Heart left ventricle (tissue), 16 donors: ENCODE measurements at places on chromosomes 7 and 10. TPM values are rescaled to one million over a fixed set of nuclear protein-coding genes. Genes with fewer than 3 reads are reported as not detected.
A peak's percentile ranks its signal among the peaks of the same experiment; 100 is the strongest.

DNA sequence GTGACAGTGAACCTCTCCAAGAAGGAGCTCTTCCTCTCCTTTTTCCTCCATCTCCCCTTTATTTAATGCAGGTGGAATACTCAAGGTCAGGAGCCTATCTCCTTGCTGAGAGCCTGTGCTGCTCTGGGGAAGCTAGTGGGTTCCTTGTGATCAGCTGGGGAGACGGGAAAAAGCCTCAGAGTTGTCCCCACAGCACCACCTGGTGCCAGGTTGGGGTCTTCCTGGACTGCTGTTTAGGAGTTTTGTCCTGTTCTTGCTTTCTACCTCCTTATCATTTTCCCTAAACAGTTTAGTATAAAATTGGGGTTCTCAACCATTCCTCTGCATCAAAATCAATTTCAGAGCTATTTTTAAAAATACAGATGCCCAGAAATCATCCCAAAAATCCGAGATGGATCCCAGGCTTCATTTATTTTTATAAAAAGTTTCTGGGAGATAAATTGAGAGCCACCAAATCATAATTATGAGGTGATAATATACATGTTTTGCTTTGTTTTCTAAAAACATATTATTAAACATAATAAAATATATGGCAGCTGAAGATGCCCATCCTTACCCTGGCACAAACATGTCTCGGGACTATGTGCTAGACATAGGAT, 44.3 kb downstream of the MACC1 start:
- no peak for DNase-seq

GRCh38 chr7:22726907-22727713, at the start of gene IL6:
Gene IL6 (plus strand): TSS chr7:22727200. CDS start chr7:22727263, 63 bp downstream.
- peak; percentile 87 for DNase-seq

- DNase-seq, result no peak
These were observed 3.5 kb upstream of the GRID1 start for GRCh38 chr10:86370006-86370585.

DNA sequence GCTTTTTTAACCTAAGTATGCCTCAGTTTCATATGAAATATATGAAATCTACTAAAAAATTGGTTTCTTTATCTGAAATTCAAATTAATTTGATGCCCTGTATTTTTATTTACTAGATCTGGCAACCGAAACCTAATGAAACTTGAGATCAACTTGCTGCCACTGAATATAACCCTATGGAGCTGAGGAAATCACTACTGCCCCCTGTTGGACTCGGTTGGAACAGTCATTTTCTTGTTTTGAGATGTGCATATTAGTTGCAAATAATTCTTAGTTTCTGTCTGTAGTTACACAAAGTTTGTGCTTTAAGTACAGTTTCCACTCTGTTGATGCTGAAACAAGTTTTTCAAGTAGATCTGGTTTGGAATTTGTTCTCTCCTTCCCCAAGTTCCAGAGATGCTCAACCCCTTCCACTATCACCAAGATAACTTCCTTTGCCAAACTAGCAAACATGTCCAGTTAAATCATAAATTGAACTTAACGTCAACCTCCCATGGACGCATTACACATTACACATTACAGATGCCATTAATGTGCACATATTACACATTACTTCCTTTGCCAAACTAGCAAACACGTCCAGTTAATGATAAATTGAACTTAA, 22.2 kb upstream of the EXOC4 start:
- peak; percentile 23 for DNase-seq

DNA sequence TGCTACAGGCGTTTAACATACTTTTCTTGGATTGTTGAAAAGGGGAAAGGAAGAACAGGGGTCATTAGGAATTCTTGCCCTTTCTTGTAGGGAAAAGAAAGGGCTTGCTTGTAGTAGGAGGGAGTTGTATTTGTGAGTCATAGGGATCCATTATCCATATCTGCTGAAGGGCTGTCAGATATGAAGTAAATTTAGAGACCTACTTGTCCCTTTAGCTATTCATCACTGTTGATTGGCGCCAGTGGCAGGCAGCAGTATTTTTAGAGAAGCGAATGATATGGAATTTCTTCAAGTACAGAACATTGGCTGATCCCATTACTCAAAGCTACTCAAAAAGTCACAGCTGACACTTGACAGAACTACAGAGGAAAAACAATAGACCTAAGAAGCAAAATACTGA, 97.7 kb downstream of the CELF2 start:
- DNase-seq, result no peak

DNA sequence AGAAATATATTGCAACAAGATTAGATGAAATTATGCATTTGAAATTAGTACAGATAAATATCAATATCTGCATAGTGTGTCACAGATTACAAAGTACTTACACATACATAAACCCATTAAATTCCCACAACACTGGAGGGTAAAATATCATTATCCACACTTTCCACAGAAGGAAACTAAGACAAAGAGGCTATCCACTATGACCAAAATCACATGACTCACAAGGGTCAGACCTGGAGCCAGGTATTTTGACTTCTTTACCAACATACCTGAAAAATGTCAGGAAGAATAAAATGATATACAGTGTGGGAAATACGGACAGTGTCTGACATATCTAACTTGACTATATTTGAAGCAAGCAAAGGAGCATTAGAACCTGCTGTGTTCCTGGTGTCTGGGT, 34.1 kb downstream of the HYCC1 start:
- DNase-seq, result no peak

The C10orf62 gene
- 0.24 TPM for total RNA-seq

The HSPA12A gene
- 17.0 TPM for total RNA-seq

The OGDHL gene
- 2.0 TPM for total RNA-seq

The TET1 gene
- 4.1 TPM for total RNA-seq

The UNCX gene
- total RNA-seq, result not detected
